GM23338 (cell line): ENCODE measurements at places on chromosomes 13 and 19. TPM values are rescaled to one million over a fixed set of nuclear protein-coding genes. Genes with fewer than 3 reads are reported as not detected.

ODAD3 gene
- total RNA-seq, result 0.54 and 1.5 TPM in 2 replicates

CEACAM8 gene
- not detected in 2 replicates for total RNA-seq

LILRA1 gene
- total RNA-seq, result not detected in 2 replicates

SIGLECL1 gene
- total RNA-seq, result not detected in 2 replicates

- DNase-seq, result no peak
Observed at GRCh38 chr13:40558656-40559055, 107.8 kb downstream of the FOXO1 start.

GRCh38 chr19:1854039-1854541 is 5.8 kb upstream of the REXO1 start:
- no peak for DNase-seq

COMP gene
- total RNA-seq, result 0.63 TPM in 1 of 2 replicates, not detected in the other

DNA sequence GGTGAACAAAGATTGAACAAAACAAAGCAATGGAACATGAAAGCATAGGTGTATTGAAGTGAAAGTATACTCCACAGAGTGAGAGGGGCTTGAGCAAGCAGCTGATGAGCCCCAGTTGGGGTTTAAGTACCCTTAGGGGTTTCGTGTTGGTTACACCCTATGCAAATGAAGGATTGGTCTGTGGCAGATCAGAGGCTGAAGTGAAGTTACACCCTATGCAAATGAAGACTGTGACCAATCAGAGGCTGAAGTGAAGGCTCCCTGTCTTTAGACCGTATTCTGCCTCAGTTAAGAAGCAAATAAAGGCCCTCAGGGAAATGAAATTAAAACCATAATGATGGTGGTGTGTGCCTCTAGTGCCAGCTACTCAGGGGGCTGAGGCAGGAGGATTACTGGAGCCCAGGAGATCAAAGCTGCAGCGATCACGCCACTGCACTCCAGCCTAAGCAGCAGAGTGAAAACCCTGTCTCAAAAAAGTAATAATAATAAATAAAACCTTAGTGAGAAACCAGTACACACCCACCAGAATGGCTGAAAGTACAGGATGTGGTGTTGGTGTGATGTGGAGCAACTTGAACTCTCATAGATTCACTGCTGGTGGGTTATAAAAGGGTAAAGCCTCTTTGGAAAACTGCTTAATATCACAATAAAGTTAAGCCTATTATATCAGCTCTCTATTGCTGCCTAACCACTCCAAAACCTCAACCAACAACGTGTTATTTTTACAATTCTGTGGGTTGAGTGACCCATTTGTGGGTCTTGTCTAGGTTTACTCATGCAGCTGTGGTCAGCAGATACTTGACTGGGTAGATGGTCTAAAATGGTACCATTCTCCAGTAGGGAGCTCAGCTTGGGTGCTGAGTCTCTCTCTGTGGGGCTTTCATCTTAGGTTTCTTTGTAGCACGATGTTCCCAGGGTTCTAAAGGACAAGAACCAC is 12.8 kb upstream of the UPF3A start:
- DNase-seq, result no peak

DNA sequence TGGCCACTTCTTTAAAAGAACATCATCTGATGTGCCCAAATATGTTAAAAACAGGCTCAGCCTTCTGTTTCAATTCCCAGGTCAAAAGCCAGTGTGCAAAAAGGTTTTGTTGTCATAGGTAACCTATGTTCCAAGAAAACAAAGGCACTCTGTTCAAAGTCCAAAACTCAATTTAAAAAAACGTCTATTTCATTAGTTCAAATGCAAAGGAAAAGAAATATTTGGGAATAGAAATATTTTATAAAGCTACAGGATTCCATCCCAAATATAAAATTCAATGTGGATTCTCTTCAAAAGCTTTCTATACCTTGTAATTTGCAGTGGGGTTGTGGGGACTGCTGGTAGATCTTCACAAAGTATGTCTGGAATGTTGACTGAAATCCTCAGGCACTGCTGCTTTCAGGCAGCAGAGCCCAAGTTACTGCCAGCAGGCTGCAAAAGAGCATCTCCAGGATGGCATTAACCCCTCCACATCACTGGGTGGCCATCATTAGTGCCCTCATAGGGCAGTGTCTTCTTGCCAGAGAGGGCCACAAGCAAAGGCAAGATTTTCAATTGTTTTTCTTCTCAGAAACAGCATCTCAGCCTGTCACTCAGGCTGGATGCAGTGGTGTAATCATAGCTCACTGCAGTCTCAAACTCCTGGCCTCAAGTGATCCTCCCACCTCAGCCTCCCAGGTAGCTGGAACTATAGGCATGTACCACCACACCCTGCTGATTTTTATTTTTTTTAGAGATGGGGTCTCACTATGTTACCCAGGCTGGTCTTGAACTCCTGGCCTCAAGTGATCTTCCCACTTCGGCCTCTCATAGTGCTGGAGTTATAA is 22.8 kb upstream of the STK24 start:
- peak; percentile 70 for DNase-seq

DNA sequence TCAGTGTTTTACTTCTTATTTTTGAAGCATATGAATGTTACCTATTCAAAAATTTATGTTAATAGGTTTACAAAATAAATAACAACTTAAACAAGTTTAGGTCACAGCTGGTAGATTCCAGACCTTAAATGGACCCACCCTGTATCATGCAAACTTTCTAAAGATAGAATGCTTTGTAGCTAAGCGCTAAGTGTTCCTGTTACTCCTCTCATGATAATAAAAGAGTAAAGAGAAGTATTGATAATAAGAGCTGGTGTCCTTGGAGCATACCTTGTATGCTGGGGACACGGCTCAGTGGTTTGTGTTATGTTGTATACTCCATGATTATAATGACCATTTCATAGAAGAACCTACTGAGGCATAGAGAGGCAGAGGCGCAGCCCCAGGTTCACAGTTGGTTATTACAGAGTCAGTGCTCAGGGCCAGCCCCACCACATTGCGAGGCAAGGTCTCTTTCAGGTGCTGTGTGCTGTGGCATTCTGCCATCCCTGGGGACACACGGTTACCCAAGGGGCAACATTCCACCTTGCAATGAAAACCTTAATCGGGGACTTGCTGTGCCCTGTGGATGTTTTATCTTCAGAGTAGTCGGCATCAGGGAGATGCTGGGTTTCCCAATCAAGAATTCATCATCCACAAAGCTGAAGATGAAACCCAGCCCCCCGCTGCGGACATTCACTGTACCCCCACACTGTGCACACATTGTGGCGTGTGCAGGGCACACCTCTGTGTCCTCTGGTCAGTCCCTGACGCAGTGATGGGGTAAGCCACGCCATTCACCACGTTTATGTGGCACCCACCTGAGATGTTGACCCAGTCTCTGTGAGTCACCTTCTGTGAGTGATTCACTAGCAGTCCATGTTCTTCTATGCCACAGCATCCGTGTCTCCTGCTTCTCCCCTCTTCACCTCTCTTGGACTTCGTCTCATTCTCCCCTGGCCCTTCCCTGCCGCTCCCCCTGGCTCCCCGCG is 186.7 kb downstream of the COL4A1 start:
- DNase-seq, result no peak

GRCh38 chr19:47541518-47541917 is 26.7 kb upstream of the NAPA start:
- DNase-seq, result no peak

- peak; percentile 47 for DNase-seq
Observed at GRCh38 chr13:98772794-98773452, 20.5 kb upstream of the SLC15A1 start.

- DNase-seq, result no peak
Observed at GRCh38 chr13:51805313-51805712, 1.4 kb upstream of the DHRS12 start.

GRCh38 chr13:21637296-21637695 is 33.3 kb upstream of the MICU2 start:
- peak; percentile 10 for DNase-seq

DNA sequence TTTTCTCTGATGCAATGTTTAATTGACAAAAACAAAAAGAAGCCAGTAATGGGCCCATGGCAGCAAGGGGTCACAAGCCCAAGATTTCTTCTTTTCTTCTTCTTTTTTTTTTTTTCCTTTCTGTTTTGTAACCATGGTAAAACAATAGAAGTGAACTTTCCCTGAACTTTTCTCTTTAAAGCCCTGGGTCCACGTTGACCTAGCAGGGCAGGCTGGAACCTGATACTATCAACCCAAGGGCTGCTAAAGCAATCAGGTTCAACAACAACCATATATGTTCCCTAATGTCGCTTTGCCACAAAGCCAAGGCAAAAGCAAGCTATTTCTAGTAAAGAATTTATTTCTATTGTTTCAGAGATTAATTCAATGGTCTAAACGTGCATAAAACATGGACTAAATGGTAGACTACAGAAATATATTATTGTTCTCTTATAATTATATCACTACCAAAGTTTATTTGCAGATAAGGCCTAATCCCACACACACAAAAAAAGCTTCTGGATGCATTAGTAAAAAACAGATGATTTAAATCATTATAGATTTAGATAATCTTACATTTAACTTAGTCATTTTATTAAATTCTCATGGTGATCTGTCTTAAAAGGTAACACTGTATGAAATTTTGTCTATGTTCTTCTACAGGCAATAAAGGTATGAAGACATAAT is 153.9 kb downstream of the DACH1 start:
- peak; percentile 69 for DNase-seq

TEKTIP1 gene
- not detected in 2 replicates for total RNA-seq

DNA sequence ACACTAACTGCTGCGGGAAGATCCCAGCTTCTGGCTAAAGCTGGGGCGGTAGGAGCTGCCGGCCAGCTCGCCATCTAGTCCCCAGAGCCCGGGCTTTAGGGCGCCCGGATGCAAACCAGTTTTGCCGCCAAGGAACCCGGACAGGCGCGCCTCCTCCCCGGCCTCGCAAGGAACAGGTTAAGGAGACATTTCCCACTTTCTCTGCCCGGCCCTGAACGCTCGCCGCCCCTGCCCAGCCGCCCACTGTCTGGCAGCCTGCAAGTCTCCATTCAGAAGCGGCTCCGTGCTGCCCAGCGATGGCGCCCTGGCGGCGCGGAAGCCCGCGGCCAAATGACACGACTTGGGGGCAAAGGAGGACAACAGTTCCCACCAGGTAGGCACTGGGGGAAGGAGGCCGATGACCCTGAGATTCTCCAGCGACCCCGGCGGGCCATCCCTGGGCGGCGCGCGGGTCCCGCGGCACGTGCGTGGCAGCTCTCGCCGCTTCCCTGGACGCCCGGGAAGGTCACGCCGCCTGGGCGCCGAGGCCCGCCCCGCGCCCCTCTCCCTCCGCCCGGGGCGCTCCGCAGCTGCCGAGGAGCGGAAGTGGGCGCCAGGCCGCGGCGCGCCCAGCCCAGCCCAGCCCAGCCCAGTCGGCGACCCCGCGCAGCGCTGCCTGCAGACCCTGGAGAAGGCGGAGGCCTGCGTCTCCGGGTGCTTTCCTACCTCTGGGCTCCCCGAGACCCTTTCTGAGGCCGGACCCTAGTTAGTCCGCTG is 42.2 kb upstream of the HNRNPA1L2 start:
- DNase-seq, result peak; percentile 75
